ENCODE measurements at places on chromosomes 5 and 9. TPM values are rescaled to one million over a fixed set of nuclear protein-coding genes. Genes with fewer than 3 reads are reported as not detected.

Gene GPX3
- total RNA-seq, result 4.4 TPM

Gene COL15A1
- total RNA-seq, result 20.2 TPM

- no peak for DNase-seq
Measured at GRCh38 chr5:152601806-152602732, 197.0 kb upstream of the NMUR2 start.

DNA sequence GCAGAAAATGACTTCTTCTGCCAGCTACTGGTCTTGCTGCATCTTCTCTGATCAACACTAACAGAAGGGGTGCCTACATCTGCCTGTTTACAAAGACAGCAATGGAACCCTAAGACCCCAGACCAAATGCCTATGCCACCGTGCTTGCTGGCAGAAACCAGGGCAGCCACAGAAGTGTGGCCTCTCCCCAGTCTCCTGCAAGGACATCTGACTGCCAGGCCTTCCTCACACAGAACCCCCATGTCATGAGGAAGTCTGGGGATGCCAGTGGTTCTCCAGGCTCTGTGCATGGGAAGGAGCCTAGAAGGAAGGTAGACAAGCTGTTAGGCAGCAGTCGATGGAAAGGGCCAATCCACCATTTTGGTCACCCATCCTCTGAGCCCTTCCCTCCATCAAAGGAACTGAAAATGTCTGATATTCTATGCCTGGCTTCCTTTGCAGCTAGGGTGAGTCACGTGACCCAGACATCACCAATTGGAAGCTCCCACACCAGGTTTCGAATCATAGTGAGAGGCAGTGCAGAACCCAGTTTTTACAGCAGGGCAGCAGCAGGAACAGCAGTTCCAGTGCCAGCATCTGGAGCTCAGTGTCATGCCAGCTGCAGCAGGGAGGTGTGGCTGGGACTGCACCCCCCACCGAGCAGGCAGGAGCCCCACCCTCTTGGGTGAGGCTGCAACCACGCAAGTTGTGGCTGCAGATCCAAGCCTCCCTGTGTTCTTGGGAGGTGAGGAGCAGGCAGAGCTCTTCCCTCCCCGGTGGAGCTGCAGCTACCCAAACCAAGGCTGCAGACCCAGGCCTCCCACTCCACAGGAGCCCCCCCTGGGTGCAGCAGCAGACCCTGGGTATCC is 123.4 kb downstream of the OLFM1 start:
- DNase-seq, result no peak

- DNase-seq, result no peak
Measured at GRCh38 chr9:109558718-109559151, 60.6 kb upstream of the PTPN3 start.

Measured in RPMI7951 (cell line).